Fibroblast of the aortic adventitia (primary cell): ENCODE measurements at places on chromosomes 16 and 17.

DNA sequence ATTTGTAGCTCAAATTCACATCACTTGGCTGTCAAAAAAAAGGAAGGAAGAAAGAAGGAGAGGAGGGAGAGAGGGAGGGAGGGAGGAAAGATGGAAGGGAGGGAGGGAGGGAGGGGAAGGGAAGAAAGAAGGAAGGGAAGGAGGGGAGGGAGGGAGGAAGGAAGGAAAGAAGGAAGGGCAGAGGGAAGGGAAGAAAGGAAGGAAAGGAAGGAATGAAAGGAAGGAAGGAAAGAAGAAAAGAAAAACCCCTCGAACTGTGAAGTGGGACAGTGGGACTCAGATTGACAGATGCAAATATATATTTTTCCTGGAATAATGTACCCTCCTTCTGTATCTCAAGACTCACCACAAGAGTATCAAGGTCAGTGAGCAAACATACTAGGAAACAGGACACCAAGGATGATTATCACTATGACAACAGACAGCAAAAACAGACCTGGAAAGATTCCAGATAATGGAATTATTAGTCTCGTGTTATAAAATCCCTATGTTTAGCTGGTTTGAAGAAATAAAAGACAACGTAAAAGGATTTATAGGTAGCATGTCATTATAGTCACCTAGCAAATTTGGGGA lies 24.2 kb upstream of the ABCA3 start:
- peak; percentile 11 for DNase-seq

- peak; percentile 61 for DNase-seq
These were observed 6.6 kb downstream of the NHERF2 start for GRCh38 chr16:2033057-2033908.

GRCh38 chr17:79537061-79537460 lies 73.8 kb downstream of the RBFOX3 start:
- DNase-seq: no peak

DNA sequence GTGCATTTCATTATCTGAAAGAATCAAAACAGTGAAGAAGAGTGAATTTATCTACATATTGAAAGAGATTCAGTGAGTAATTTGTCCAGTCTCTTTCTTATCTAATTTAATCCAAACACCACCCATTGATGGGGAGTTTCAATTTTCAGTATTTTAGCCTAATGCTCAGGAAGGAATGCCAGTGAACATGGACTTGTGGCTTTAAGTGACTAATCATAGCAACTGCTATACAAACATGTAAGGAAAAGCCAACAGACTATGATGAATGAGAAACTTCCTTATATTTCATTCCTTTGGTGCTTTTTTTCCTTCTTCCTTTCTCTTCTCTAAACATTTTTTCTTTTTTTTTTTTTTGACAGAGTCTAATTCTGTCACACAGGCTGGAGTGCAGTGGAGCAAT lies 885.8 kb downstream of the KCNJ2 start:
- DNase-seq: no peak

DNA sequence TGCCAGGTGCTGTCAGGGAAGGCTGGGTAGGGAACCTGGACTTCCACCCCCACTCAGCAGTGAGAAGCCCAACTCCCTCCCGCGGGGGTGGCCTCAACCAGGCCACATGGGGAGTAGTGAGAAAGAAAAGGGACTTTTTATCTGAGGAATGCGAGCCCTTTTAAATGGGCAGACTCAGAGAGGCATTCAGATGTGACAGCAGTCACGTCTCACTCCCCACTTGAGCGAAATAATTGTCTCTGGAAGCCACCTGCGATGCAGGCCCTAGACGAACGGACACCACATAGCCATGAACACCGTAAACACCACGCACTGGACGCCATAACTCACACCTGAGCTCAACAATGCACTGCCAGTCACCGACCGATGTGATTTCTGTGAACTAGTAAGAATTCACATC lies 11.9 kb upstream of the CD300E start:
- DNase-seq: no peak

DNA sequence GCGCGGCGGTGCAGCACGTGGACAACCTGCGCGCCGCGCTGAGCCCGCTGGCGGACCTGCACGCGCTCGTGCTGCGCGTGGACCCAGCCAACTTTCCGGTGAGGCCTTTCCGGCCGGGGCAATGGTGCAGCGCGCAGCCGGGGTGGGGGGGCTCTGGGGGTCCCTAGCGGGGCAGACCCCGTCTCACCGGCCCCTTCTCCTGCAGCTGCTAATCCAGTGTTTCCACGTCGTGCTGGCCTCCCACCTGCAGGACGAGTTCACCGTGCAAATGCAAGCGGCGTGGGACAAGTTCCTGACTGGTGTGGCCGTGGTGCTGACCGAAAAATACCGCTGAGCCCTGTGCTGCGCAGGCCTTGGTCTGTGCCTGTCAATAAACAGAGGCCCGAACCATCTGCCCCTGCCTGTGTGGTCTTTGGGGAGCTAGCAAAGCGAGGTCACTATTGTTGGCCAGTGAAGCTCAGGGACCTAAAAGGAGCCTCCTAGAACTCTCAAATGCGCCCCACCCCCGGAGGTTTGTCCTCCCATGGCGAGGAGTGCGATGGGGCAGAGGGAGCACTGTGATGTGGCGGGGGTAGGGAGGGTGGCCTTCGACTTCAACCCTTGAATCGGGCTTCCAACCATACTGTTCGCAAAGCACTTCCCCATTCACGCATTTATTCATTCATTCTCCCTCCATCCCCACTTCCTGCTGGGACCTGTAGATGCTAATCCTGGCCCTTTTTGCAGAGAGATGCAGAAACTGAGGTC lies 770 bp downstream of the HBM start:
- no peak for DNase-seq

DNA sequence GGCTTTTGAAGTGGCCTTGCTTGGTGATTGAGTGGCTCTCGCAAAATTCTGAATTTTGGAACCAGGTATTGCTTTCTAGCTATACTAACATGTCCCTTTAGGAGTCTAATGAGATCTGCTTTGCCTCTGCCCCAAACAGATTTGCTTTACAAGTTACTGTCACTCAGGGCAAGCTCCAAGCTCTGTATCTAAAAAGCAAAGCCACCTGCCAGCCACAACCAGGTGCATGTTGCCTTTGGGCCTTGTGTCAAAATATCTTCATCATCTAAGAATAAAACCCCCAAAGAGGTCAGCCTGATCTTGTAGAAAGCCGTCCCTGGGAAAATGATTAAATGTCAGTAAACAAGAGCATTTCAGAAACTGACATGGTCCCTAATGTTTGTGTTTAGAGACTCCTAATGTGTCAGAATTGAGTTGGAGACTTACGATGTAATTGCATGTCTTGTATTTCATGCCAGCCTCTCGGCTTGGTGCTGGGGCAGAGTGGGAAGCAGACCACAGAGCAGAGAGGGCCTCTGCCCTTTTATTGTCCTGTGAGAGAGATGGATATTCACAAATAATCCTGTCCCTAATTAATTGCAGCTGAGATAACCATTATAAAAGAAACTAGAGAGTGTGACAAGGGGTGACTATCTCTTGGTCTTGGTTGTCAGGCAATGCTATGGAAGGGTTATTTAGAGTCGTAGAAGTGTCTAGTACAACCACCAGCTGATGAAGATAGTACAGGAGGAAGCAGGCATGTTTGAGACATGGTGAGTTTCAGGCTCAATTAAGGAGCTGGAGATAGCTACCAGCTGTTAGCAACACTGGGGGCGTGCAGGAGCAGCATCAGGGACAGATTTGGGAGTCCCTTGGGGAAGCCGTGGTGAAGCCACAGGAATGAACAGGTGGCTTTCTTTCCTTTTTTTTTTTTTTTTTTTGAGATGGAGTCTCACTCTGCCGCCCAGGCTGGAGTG lies 90.7 kb downstream of the PITPNC1 start:
- no peak for DNase-seq

- peak; percentile 73 for DNase-seq
These were observed 48.7 kb downstream of the TEX14 start for GRCh38 chr17:58643147-58643546.

GRCh38 chr17:45305530-45306087 lies 11.2 kb downstream of the MAP3K14 start:
- no peak for DNase-seq

DNA sequence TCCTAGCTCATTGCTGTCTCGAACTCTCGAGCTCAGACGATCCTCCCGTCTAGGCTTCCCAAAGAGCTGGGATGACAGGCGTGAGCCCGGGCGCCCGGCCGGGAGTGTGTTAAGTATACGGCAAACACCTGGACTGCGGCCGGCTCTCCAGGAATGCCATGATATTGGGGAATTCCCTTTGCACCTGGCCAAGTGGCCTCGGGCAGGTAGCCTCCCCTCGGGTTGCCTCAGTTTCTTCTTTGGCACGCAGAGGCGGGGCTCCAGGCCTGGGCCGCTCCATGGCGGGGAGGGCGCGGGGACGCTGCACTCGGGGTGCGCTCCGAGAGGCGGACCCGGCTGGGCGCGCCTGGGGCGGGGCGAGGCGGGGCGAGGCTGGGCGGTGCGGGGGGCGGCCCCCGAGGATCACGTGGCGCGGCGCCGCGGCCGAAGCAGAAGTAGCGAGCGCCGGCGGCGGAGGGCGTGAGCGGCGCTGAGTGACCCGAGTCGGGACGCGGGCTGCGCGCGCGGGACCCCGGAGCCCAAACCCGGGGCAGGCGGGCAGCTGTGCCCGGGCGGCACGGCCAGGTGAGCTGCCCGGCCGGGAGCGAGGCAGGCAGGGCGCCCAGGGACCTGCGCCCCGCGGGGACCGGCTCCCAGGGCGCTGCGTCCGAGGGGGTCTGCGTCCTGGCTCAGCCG lies at the start of gene PLCG2:
Gene PLCG2 (plus strand): TSS at position 431 of the 675 bp plus-strand sequence. CDS start 6,699 bp downstream, outside the sequence.
- no peak for DNase-seq

DNA sequence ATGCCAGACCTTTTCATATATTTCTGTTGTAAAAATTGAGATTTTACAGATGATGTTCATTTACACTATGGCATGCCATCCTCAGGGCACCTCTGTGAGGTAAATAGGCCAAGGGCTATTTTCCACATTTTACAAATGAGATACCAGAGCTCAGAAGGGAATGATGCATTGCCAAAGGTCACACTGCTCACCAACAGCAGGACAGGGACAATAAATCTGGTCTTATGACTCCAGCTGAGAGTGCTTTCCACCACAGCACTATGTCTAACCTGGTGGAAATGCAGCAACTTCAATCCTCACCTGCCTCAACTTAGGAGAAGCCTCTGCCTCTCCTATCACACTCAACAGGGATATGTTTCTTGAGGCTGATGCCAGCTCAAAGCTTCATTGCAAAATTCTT lies 40.6 kb downstream of the GRIN2A start:
- no peak for DNase-seq

GRCh38 chr17:19016297-19016696 lies 11.7 kb upstream of the FAM83G start:
- no peak for DNase-seq

DNA sequence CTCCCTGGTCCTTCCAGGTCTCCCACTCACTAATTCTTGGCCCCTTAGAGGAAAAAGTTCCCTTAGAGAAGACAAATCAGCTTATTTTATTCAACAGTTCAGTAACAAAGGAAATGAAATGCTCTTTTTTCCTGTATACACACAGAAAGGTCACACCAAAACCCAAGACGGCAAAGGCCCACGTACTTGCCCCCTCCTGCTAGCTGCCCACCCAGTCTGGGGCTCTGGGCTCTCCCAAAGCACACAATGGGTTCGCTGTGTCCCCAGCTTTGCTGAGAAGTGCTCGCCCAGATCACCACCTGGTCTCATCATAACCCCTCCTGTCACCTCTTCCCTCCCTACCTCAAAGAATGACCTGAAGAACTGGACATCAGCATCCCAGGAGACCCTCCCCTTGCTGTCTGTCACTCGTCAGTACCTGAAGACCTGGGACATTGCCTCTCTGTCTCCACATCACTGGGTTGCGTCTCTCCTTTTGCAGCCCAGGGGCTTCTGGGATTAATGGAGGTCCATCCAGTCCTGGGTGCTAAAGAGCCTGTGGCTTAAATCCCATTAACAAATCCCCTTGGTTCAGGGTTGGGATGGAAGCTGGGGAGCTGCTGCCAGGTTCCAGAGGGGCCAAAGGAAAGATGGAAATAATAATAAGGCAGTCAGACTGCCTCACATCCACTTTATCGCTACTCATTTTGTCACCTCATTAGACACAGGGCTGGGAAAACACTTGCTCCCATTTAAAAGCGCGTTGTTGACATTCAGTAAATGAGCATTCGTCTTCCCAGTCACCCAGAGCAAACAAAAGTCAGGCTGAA lies 3.3 kb downstream of the SLC6A4 start:
- DNase-seq: no peak

DNA sequence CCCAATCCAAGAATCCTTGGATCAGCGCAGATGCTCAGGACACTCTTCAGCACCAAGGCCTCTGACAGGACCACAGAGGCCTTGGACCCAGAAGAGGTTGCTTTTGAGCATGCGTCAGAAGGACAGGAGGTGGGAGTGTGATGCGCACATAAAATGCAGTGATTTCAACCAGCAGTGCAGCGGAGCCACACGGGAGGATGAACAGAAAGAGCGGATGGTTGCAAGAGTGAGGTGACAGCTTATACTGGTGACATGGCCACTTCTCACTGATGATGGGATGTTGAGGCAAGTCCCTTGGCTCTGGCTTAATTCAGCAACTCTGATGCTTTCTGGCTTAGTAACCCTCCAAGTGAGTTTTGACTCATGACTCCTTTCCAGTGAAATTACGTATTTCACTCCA lies 25.2 kb upstream of the ERN1 start:
- no peak for DNase-seq

DNA sequence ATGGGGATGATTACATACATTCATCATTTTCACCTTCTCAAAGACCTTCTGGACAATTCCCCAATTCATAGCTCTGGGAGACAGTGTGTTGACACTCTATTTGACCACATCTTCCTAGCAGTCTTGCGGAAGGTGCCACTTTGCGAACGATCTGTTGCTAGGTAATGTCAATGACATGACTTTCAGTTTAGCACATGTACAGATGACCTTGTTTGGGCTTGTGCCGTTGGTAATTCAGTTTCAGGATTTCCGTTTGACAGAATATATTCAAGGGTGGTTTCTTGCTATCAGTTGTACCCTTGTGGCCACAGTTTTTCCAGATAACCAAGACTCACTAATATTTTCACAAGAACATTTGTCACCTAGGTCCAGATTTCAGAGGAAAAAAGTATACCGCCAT lies 478.2 kb downstream of the WWOX start:
- DNase-seq: no peak

- no peak for DNase-seq
These were observed 402.2 kb downstream of the XYLT1 start for GRCh38 chr16:17068524-17068923.

DNA sequence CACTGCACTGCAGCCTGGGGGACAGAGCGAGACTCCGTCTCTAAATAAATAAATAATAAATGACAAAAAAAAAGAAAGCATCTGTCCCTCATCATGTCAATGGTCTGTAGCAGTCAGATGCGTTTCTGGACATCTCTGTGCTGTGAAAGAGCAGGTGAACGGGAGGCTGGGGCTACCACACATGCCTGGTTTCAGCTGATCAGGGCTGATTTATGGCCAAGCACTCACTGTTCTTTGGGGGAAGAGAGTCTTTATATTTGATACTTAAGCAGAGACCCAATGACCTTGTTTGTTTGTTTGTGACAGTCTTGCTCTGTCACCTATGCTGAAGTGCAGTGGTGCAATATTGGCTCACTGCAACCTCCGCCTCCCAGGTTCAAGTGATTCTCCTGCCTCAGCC lies 17.5 kb downstream of the KIAA0513 start:
- no peak for DNase-seq

- DNase-seq: no peak
These were observed 2.8 kb upstream of the KRT40 start for GRCh38 chr17:40986920-40987319.
